ENCODE measurements at places on chromosomes 13 and 19. TPM values are rescaled to one million over a fixed set of nuclear protein-coding genes. Genes with fewer than 3 reads are reported as not detected.
A peak's percentile ranks its signal among the peaks of the same experiment; 100 is the strongest.

GRCh38 chr13:47175172-47175866, 278.5 kb upstream of the HTR2A start:
- H3K4me1 ChIP-seq = no peaks in the 10 kb centered on the region
- no peaks in the 10 kb centered on the region for H3K36me3 ChIP-seq
- H3K27ac ChIP-seq = no peak overlapping the region
- H3K27me3 ChIP-seq = no peaks in the 10 kb centered on the region

DNA sequence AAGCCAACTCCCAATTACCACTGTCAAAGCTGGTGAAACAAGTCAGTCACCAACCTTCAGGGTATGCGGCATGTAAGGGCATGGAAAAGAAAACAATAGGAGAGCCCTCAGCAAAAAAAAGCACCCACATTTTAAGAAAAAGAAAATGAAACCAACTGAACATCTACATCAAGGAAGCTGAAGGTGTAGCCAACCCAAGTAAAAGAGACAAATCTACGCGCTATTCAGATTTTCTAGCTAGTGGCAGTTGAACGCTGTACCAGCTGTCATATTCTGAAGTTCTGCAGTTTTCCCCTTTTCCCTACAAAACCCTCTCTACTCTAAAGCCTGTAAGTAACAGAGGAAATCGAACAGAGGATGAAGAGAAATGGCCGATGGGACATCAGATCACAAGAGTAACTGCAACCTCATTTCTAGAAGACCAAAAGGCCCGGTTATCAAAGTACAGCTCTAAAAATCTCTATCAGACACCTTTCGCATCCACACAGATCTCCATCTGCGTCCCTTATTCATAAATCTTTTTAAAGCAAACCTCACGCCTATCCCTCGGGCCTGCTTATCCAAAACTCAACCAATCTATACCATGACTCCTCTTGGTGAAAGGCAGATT, 1.4 kb downstream of the MYCBP2 start:
- peak overlapping the region; percentile 92 for H3K27ac ChIP-seq
- peaks cover 72% of the 10 kb centered on the region for H3K4me1 ChIP-seq
- H3K4me3 ChIP-seq = peak overlapping the region; percentile 99
- no peaks in the 10 kb centered on the region for H3K27me3 ChIP-seq

Gene STOML3
- total RNA-seq = not detected

Gene LYL1
- total RNA-seq = 8.7 TPM

DNA sequence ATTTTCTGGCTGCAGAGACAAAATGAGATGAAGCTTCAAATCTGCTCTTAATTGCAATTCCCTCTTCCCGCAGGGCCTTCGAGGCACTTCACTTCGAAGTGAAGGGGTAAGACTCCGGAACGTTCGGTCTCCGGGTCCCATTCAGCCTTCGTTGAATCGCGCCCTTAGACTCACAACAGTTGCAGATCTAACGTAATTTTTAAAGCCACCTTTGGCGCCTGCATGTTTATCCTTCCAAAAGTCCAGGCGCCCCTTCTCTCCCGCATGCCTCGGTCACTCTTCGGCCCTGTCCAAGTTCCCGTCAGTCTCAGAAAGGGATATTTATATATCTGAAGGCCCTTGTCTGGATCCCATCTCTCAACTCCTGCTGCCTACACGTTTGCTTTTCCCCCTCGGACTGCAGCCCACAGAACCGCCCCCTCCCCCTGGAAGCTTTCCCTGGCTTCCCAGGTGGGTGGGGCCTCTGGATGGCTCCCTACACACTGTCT, 915 bp upstream of the KCTD12 start:
- no peak for DNase-seq
- no peaks in the 10 kb centered on the region for H3K36me3 ChIP-seq
- H3K4me1 ChIP-seq = peaks cover 18% of the 10 kb centered on the region
- H3K27ac ChIP-seq = no peak overlapping the region
- H3K27me3 ChIP-seq = peaks cover 16% of the 10 kb centered on the region

DNA sequence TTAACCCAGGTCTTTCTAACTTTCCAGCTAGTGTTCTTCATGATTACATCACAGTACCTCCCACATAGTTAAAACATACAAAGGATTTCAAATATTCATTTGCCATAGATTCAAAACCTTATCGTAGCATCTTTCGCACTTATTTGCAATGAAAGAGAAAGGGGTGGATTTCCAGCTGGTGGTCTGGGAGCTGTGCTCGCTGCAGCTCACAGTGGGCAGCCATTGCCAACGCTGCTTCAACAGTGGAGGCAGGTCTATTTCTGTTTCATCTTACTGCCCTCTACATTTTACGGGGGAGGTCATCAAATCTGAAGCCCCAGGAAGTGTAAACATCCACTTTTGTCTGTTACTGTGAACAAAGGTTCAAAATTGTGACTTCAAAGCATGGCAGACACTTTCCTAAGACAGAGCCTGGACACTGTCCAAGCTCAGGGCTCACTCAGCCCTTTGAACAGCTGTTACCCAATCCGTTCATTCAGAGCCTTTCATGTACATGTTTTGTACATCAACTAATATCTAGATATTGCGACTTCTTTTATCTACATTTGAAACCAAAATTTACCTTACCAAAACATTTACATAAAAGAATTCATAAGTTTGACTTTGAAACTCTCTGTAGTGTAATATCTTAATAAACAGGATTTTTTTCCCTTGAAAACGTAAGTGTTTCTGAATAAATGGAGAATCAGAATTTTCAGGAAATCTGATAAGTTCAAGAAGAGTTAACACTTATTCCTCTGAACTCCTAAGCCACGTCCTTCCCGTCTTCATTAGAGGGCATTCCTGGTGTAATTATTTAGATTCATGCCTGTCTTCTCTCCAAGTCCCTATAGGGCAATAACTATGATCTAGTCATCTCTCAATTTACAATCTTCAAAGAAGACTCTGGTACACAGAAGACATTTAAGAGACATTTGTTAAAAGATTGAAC, 25.1 kb downstream of the STARD13 start:
- peaks cover 4% of the 10 kb centered on the region for H3K27me3 ChIP-seq
- no peak overlapping the region for H3K27ac ChIP-seq
- no peaks in the 10 kb centered on the region for H3K4me1 ChIP-seq
- no peak overlapping the region for H3K4me3 ChIP-seq
- no peak for DNase-seq

Measured in CD4-positive, CD25-positive, alpha-beta regulatory T cell (primary cell).